Left lung (tissue), 14 donors: ENCODE measurements at places on chromosomes 6 and 20.

- no peak for DNase-seq
Measured at GRCh38 chr20:41119614-41120561, 17.5 kb upstream of the PLCG1 start.

DNA sequence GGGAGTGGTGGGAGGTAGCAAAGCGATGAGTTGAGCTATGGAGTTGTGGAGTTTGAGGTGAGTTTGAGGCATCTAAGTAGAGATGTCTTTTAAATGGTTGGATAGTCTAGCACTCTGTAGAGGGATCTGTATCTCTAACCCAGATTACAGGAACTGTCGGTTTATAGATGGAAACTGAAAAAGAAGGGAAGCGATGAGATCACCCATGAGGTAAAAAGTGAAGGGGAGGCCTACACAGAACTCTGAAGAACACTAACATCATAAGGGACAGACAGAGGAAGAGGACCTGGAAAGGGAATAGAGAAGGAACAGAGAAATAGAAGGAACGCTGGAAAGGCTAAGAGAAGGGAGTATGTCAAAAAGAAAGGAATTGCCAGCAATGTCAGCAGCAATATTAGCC, 2.5 kb downstream of the HINT3 start:
- DNase-seq: no peak

DNA sequence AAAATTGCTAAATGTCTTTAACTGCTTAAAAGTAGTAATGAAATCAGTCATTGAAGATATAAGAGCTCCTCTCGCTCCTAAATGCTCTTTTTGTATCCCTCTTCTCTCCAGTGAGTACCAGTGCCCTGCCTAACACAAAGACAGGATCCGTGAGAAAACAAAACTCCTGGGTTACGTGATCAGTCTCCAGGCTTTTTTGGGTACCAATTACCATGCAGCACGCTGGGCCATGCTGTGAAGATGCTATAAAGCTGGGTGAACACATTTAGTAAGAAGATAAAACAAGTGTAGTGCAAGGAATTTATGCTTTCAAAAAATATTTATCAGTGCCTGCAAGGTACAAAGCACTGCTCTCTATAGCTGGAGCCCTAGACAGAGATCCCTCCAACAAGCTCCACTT, 66.7 kb downstream of the AGPAT4 start:
- DNase-seq: no peak

GRCh38 chr6:107813555-107814194, 10.4 kb downstream of the SCML4 start:
- no peak for DNase-seq

- no peak for DNase-seq
Measured at GRCh38 chr6:2979819-2980464, 8.6 kb upstream of the SERPINB6 start.

DNA sequence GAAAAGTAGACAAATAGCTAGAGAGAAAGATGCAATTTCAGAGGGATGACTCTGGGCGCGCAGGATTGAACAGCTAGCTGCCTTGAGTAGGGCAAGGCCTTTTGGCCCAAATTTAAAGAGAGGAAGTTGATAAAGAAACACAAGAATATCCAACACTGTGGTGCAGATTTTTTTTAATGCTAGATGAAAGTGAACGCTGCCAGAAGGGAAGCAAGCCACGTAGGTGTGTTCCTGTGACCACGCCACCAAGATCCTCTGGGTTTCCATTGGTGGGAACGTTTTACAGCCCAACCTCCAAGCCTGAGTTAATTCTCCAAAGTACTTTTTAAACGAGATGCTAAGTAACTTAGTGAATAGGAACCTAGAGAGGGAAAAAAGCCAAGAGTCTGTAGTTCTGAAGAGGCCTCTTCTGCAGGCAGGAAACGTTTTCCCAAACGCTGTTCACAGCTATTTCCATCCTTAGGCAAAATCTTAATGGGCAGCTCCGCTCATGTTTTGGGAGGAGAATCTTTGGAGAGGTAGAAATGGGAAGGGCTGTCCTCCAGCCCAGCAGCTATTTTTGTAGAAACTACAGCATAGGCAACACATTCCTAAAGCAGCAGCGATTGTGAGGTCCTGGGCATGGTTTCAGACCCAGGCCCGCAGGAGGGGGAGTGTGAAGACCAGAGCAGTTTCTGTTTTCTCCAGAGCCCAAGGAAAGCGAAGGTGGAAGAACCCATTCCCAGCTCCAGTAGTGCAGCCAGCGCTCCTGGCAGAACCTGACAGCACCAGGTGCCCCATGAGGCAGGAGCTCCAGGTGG, 8.2 kb downstream of the LY86 start:
- DNase-seq: no peak

- DNase-seq: no peak
Measured at GRCh38 chr20:8292793-8293192, 160.7 kb downstream of the PLCB1 start.

DNA sequence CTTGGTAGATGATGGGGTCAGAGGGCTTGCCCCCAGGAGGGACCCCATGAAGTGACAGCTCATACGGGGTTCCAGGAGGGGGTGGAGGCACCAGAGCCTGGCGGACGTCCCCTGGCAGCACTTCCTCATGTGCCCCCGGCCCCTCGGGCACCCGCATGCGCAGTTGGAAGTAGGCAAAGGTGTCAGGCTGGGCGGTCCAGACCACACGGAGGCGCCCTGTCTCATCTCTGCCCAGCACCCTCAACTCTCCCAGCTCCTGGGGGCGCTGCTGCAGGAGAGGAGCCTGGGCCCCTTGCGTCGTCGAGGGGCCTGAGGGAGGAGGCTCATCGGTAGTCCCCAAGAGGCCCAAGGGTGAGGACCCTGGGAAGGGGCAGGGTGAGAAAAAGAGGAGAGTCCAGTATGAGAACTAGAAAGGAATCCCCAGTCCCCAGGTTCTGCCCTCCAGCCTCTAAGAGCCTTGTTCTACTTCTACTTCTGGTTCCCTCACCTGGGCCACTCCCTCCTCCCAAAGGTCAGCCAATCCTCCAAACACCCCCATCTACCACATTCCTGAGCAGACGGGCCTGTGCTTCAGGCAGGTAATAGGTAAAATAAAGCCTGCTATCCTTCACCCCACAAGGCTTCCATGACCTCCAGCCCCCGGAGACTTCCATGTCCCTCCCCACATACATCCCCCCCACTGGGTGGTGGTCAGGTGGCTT, 23.2 kb downstream of the TNXB start:
- no peak for DNase-seq

- DNase-seq: no peak
Measured at GRCh38 chr6:81843302-81843701, 90.8 kb upstream of the TENT5A start.

DNA sequence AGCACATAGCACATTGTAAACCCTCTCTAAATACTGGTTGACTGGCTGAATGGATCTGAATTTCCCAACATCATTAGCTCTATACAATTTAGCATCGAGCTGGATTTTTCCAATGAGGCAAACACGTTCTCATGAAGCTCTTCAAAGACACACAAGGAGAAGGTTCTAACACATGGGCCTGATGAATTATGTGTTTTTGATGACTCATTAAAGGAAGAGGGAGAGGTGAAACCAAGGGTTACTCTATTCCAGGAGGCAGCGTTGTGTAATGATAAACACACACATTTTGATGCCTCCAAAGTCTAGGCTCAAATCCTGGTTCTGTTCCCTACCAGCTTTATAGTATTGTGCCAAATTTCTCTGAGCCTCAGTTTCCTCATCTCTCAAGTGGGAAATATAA, 84.3 kb downstream of the PFDN4 start:
- no peak for DNase-seq

DNA sequence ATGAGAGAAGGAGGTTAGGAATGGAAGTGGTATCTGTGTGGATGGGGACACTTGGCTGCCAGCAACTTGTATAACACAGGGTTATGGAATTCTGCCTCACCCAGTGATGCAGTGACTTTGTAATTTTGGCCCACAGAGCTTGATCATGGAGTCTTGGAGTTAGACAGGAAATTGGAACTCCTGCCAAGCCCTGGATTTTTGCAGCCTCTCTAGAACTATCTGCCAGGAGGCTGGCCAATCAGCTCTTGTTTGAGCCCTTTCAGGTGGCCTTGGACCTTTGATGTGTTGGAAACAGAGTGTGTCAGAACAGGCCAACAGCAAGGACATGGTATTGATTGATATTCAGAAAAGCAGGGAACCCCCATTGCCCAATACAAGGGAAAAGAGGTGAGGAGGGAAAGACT, 157.7 kb upstream of the GGTLC1 start:
- no peak for DNase-seq

DNA sequence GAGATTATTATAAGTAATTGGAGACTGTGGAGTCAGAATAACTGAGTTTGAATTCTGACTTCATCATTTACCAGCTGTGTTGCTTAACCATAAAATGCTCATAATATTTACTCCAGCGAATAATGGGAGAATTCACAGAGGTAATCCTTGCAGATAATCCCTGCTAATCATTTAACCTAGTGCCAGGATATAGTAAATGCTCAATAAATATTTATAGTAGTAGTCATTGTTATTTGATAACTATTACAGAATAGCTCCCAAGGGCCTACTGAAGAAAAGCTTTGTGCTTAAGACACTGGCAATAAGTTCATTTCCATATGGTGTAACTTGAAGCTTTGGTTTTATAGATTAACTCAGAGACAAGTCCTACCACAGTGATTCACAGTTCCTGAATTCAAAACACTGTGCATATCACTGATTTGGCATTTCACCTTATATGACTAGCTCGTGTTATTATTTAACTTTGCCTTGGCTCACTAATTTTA, 208.8 kb upstream of the PLCB4 start:
- no peak for DNase-seq

GRCh38 chr6:141501616-141502015, 631.1 kb upstream of the GJE1 start:
- DNase-seq: no peak

DNA sequence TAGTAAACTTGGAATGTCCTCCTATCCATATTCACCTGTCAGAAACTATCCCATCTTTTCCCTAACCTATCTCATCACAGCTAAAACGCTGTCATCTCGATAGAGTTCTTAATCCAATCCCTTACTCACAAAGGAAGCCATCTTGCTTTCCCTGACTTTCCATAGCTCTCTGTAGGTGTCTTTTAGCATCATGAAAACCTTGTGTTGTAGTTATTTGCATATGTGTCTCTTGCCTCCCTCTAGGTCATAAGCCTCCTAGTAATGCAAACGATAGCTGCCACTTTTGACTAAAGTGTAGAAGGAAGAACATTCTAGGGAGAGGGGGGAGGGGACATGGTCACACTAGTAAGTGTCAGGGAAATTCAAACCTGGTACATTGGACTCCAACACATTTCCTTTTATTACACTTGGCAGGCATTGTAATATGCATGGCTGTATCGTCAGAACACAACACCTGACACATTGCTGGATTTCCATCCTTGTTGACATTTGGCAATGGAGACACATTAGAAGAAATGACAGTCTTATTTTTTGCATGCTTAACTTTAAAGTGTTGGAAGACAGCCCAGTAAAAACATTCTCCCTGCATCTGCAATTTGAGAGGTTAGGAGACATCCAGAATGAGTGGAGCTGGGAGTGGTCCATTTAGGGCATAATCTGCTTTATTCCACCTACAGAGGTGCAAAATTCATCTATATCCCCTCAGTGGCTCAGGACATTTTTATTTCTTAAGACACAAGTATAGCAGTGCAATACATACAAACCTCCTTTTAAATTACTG, 283.4 kb downstream of the HAO1 start:
- no peak for DNase-seq

GRCh38 chr6:128784266-128784665, 98.7 kb upstream of the LAMA2 start:
- DNase-seq: no peak

- DNase-seq: no peak
Measured at GRCh38 chr6:118203545-118203944, 296.5 kb downstream of the SLC35F1 start.

DNA sequence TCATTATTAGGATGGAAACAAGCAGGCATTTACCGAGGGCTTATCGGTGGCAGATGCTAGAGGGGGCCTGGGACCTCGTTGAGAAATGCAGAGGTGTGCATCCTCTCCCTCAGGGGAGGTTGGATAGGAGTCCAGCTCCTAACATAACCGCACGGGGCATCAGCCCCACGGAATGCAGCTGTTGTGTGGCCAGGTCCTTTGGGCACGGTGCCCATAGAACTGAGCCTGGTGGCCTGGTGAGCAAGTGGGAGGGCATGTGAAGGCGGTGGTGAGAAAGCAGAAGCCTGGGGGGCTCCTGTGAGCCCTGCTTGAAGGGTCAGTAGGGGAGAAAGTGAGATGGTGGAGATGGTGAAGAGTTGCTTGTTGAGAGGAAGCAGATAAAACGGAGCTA, 143.7 kb downstream of the CDH26 start:
- no peak for DNase-seq

DNA sequence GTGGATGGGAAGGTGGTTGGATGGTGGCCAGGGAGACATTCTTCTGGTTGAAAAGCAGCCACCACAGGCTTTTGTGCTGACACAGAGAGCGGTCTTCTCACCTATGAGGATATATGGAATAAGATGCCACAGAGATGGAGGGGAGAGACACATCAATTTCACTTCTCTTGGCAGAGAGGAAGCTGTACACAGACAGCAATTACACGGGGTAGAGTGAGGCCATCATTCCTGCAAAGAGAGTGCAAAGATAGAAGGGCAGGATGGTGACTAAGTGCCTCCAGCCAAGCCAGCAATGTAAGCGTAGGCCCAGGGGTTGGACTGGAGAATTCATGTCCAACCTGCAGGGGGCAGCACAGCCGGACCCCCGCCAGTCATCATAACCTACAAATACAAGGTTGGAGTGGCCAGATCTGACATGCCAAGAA, 56.4 kb downstream of the NRN1 start:
- DNase-seq: no peak

GRCh38 chr20:49415005-49415667, 67.3 kb downstream of the KCNB1 start:
- DNase-seq: no peak

DNA sequence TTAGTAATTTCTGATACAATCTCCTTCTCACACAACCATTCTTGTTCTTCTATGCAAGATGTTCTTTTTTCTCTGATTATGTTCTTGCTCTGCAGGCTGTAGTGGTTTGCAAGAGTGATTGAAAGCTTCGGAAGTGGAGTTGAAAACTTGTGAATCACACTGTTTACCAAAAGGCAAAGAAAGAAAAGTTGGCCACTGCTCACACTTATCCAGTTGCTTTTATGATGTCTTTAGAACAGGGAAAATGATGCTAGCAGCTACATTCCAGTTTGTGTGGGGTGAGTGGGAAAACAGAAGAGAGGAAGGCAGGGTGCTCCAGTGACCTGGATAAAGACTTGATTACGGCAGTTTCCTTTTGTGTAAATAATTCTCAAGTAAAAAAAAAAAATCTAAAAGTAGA, 583.3 kb downstream of the TENT5A start:
- no peak for DNase-seq

DNA sequence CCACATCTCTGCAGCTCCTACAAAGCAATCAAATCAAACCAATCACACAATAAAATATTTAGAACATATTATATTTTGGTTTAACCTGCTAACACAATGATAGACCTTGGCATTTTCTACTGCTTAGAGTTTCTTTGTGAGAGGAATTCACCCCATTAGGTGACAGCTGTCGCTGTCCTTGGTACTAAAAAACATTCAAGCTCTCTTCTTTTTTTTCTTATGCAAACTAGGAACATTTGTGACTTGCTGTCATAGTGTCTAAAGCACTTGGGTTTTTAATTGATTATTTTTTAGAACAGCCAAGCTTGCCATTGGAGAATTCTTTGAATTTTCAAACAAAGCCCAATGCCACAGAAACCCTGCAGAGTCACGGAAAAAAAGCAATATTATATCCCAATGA, 46.4 kb downstream of the CNR1 start:
- peak; percentile 8 for DNase-seq
